ENCODE measurements at places on chromosomes 6 and 20.

DNA sequence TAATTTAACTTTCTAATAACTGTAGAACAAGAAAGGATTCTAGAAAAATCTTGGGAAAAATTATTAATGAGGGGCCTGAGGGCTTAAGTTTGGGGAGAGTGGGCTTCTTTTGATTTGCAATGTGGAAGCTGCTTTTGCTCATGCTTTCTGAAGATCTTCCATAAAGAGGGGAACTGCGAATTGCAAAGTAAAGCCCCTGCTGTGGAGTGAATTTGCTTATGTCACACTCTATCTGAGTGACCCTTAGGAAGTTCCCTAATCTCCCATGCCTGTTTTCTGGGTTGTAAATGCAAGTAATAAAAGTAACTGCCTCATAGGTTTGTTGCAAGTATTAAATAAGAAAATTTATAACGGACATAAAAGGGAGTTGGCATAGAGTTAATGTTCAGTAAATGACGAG, 301.2 kb downstream of the PLCB1 start:
- no peak for DNase-seq

DNA sequence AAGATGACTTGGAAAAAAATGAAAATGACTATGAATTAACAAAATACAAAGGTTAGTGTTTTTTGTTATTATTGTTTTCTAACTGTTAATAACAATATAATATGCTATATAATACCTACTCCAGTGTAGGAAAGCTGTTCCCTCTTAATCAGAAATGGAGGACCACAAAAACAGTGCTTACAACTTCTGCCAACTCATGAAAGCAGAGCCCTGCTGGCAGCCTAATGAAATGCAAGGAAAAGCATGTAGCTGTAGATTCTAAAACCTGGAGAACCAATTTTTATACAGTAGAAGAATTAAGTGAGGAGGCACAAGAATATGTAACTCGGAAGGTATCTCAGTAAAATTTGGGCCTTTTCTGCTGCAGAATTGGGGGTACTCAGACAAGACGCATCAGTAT, 29.4 kb downstream of the PHIP start:
- no peak for DNase-seq

GRCh38 chr20:33229843-33230242, 6.0 kb upstream of the BPIFA1 start:
- no peak for DNase-seq

- DNase-seq, result no peak
Measured at GRCh38 chr6:165988302-165988756, 179.3 kb downstream of the TBXT start.

- no peak for DNase-seq
Measured at GRCh38 chr6:27592481-27593199, 119.7 kb upstream of the ZNF184 start.

GRCh38 chr6:100305209-100305869, 159.4 kb downstream of the SIM1 start:
- no peak for DNase-seq

DNA sequence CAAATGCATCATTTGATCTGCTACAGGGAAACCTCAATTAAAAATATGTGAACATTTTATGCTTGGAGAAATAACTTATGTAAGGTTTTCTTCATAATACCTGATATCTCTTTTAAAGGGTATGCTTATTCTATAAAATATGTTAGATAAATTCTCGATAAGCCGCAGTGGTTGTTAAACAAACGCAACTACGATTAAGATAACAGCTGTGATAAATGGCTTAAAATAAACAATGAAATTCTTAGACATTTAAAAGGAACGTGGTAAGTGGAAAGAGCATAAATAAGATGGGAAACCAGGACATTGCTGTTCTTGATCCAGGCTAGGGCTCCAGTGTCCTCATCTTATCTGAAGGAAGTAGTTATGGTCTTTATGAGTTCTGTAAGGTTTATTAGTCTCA, 415.9 kb downstream of the CD83 start:
- no peak for DNase-seq

DNA sequence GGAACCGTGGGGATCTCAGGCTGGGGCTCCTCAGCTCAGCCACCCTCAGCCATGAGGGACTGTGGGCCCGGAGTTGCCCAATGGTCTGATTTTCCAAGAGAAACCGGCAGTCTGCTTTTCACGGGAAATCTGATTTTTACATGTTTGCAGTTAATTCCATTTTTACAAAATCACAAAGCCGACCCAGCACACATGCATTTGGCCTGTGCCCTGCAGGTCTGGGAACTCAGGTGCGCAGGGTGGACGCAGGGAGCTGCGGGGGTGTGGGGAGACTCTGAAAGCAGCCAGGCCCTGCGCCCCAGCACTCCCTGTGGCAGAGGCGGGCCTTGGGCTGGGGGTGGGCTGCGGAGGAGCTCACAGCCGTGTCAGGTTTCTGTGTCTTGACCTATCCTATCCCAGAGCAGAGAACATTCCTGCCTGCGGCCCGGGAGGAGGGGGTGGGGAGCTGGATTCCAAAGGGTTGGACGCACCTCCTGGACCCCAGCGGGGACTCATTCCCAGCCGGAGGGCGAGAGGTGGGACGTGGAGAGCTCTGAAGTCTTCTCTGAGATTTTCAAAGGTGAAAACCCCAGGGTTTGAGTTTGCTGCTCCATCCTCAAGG, 60.6 kb downstream of the ADNP start:
- DNase-seq, result no peak

DNA sequence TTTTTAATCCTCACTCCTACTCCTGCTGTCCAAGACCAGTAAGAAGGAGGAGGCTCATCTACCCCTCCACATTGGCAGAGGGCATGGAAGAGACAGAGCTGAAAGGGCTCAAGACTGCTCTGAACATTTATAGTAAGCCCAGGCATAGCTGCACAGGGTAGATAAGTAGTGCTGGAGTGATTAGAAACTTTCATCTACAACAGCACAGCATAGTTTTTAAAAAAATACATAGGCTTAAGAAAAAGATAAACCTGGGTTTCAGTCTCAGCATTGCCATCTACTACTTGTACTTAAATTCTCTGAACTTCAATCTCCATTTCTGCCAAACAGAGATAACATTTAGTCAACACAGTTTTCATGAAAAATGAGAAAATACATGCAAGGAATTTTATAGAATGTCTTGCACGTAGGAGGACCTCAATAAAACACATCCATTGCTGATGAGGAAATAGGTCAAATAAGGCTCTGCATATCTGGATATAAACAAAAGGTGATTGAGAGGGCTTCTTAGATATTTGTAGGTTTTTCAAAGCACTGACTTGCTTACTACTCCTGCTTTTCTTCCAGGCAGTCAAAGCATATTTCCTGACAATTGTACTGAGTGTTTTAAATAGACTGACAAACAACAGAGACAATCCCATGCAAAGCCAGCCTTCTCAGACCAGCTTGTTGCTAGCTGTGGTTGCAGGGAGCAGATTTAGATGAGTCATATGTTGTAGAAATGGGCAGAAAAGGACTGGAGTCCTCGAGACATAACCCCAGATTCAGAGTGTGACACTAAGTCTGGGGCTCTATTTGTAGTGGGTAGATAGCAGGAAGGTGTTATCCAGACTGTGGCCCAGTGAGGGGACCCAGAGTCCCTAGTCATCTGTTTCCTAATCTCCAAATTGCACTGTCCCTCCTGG, 107.4 kb upstream of the TAB2 start:
- DNase-seq, result no peak

DNA sequence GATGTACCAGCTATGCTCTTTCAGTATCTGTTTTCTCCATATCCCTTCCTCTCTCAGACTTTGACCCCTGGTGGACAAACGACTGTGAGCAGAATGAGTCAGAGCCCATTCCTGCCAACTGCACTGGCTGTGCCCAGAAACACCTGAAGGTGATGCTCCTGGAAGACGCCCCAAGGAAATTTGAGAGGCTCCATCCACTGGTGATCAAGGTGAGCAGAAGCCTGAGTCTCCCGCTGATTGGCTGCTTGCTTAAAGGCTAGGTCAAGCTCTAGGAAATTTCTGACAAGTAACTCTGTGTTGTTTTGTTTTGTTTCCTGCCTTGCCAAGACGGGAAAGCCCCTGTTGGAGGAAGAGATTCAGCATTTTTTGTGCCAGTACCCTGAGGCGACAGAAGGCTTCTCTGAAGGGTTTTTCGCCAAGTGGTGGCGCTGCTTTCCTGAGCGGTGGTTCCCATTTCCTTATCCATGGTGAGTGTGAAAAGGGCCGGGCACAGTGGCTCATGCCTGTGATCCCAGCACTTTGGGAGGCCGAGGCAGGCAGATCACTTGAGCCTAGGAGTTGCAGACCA, 28.6 kb downstream of the C6orf89 start:
- DNase-seq, result no peak

DNA sequence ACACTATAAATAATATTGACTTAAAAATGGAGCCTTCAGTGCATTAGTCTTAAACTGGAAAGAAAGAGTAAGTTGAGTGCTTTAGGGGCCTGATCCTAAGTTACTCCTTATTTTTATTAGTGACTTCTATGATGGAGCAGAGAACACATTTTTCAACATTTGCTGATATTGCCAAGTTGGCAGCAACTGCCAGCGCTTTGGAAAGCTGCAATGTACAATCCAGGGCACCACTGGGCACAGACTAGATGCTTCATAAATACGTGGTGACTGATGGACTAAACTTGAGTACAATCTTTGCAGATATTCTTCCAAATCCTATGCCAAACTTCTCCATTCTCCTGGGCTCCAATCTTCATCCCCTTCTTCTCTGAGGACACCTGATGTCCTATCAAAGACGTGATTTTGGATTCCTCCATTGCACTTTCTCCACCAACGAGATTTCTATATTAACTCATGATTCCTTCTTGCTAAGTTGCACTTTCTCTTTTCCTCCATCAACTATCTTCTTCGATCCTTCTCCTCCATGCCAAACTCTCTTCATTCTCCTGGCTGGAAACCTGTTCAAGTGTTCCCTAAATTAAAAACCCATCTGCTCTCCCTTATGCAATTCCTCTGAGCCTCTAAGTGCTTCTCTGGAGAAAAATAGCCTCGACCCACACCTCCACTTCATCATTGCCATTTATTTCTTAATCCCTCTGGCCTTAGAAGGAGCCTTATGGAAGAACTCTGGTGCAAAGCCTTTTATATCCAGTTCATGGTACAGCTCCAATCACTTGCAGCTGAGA, 28.5 kb upstream of the PAK5 start:
- no peak for DNase-seq

DNA sequence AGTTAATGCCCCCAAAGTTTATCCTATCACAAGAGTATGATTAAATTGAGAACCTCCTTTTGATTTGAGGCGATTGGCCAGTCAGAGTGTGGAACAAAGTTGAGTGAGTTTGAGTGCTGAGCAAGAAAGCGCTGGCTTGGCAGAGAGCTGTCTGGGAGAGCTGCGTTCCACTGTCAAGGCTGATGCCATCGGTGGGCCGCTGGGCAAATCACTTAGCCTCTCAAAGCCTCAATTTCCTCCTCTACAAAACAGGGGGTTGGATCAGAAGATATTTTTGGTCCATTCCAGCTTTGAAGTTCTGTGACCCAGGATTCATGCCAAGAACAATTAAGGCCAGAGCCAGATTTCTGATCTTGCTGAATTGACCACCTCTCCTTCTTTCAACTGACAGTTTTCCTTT, 60.2 kb downstream of the TMEM242 start:
- no peak for DNase-seq

DNA sequence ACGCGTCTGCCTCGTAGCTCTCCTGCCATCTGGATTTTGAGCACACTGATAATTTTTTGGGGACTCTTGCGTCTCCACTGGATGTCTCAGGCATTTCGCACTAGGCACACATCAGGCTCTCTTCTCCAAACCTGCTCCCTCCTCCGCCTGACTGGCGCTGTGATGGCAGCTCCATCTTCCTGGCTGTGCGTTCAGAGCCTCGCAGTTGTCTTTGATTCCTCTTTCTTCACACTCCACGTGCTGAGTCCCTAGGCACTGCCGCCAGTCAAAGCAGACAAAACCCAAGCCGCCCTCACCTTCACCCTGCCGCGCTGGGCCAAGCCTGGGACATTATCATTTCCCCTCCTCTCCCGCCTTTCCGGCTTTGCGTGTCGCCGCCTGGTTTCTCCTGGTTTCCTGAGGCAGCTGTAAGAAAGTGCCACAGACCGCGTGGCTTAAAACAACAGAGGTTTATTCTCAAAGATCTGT, 778 bp downstream of the PSMG4 start:
- DNase-seq, result no peak

- no peak for DNase-seq
Measured at GRCh38 chr6:139858429-139858828, 484.0 kb upstream of the CITED2 start.

GRCh38 chr6:19602434-19603013, 234.6 kb upstream of the ID4 start:
- no peak for DNase-seq

DNA sequence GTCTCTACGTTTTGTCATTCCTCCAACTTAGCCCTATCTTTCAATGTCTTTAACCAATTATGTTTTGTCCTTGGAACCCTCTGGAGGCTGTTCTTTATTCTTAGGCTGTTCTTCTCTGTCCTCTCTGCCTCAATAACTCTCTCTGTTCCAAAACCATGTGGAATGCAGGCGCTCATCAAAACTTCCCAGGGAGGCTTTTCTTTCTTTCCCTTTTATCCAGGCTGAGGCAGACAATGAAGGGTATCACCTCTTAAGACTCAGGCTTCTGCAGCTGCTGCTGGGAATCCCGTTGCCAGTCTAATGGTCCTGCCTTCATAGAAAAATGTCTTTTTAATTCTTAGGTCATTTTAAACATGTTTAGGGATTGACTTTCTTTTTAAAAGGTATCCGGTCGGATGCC, 544.7 kb downstream of the CDH26 start:
- no peak for DNase-seq

DNA sequence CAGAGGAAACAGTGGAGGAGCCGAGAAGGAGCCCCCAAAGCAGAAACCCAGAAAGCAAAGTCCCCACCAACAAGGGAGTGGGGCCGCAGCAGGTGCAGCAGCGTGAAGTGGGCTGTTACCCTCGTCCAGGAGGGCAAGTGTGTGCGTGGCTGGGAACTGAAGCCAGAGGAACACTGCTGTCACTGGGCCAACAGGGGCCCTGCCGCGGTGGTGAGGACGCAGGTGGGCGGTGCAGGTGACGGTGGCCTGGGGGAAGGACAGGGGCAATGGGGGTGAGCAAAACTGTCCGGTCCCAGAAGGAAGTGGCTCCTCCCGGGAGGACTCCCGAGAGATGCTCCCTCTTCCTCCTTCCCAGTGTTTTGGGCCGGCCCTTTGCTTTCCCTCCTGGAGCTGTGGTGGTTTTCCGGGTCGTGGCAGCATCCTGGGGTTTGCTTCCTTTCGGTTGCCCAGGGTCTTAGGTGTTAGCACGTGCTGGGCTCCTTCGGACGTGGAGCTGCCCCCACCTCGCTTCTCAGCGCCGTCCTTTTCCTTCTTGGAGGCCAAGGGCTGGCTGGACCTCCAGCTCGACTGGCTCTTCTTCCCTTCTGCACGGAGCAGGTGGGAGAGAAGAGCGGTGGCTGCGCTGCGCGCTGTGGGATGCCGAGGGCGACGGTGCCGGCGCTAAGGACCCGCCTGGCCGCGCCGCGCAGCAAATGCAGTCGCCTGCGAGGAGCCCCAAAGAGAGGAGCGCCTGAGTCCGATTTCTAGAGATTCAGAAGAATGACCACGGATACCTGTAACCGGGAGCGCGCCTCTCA, 62.7 kb upstream of the SLC2A12 start:
- DNase-seq, result no peak

- no peak for DNase-seq
Measured at GRCh38 chr20:23161968-23162696, 76.0 kb upstream of the CD93 start.

GRCh38 chr6:28000351-28001045, 43.5 kb downstream of the OR2B6 start:
- no peak for DNase-seq

All from activated T-helper 1 cell treated with anti-CD3 and anti-CD28 coated beads, Interleukin-2, amount 50 U/mL, for 16 hours (primary cell).